Right atrium auricular region (tissue), 2 donors: ENCODE measurements at places on chromosomes 5 and 9. TPM values are rescaled to one million over a fixed set of nuclear protein-coding genes. Genes with fewer than 3 reads are reported as not detected.

- H3K27ac ChIP-seq: no peak overlapping the region
- no peak overlapping the region for H3K4me3 ChIP-seq
- H3K36me3 ChIP-seq: no peaks in the 10 kb centered on the region
- H3K4me1 ChIP-seq: peaks cover 21% of the 10 kb centered on the region
- no peaks in the 10 kb centered on the region for H3K27me3 ChIP-seq
Observed at GRCh38 chr5:56733580-56733979, 81.8 kb upstream of the MAP3K1 start.

- no peaks in the 10 kb centered on the region for H3K36me3 ChIP-seq
- H3K27me3 ChIP-seq: no peaks in the 10 kb centered on the region
- no peak overlapping the region for H3K4me3 ChIP-seq
- no peaks in the 10 kb centered on the region for H3K4me1 ChIP-seq
- peak overlapping the region; percentile 46 for H3K27ac ChIP-seq
Observed at GRCh38 chr5:81506378-81506777, 112.4 kb upstream of the ACOT12 start.

DNA sequence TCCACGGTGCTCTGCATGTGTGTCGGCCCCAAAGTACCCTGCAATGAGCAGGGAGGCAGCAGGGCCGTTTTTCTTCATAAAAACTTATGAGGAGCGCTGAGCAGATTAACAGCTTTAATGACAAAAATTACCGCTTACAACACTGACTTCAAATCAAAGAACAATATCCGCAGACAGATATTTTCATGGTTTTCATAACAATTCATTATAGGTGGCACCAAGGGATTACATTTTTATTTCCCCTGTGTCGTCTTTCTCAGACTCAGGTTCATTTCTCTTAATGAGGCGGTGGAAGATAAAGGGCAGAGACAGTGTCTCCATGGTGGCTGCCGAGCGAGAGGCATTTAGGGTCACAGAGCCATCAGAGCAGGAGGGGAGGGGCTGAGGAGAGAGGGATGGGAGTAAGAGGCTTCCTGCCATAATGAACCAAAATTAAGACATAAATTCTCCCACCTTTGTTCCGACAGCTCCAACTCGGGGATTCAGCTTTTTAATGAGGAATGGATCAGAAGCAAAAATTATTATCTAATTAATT, 240.7 kb upstream of the CLINT1 start:
- H3K4me1 ChIP-seq: no peaks in the 10 kb centered on the region
- H3K27me3 ChIP-seq: no peaks in the 10 kb centered on the region
- H3K4me3 ChIP-seq: no peak overlapping the region
- no peak for DNase-seq

GRCh38 chr9:68704498-68704813, 584 bp upstream of the PIP5K1B start:
- no peaks in the 10 kb centered on the region for H3K27me3 ChIP-seq
- DNase-seq: no peak
- H3K27ac ChIP-seq: peak overlapping the region; percentile 86
- H3K4me1 ChIP-seq: no peaks in the 10 kb centered on the region
- H3K4me3 ChIP-seq: peak overlapping the region; percentile 67

Gene OBP2B
- not detected for total RNA-seq

- H3K4me3 ChIP-seq: no peak overlapping the region
- no peaks in the 10 kb centered on the region for H3K4me1 ChIP-seq
- H3K27ac ChIP-seq: no peak overlapping the region
- DNase-seq: no peak
- no peaks in the 10 kb centered on the region for H3K27me3 ChIP-seq
Observed at GRCh38 chr9:135343136-135343535, 136.4 kb upstream of the PPP1R26 start.

Gene BTNL8
- 0.48 TPM for total RNA-seq

Gene ELL2
- total RNA-seq: 29.1 TPM

Gene SLC46A2
- total RNA-seq: 0.43 TPM

DNA sequence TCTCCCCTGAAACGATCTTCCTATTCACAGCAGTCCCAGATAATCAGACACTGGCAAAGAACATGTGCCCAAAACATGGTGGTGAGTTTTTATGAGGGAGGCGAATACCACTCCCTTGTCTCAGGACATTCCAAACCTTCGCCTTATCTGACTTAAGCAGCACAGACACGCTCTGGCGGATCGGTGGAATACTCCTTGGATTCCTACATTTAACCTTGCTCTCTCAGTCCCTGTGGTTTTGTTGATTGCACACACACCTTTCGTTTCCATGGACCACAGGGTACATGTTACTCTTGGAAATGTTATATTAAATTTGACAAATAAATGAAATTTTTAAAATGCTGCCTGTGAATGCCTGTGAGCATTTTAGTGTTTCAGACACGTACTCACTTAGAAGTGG, 87.8 kb upstream of the CPEB4 start:
- DNase-seq: no peak
- no peak overlapping the region for H3K4me3 ChIP-seq
- H3K4me1 ChIP-seq: no peaks in the 10 kb centered on the region
- no peak overlapping the region for H3K27ac ChIP-seq

DNA sequence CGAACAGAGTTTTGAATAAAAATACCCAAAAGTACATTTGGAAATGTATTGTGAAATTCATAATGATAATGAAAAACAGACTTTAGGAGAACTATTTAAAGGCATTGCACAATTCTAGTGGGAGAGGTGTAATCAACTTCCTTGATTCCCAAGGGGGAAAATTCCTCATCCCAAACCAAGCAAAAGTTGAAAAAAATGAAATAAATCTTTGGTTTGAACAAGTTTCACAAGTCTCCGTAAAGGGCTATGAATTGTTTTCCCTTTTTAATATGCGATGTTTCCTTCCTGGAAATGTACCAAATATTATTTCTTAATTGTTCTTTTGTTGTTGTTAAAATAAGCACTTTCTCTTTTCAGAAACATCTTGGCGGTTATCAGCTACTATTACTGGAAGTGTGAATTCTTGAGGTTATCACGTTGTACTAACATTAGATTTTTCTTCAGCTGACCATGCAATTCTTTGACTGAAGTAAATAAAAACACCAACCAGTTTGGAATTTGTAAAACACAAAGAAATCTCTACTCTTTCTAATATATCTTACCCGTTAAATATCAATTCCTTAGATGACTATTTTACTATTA, 59.3 kb downstream of the SVEP1 start:
- H3K27me3 ChIP-seq: no peaks in the 10 kb centered on the region
- peaks cover 6% of the 10 kb centered on the region for H3K4me1 ChIP-seq
- no peaks in the 10 kb centered on the region for H3K36me3 ChIP-seq
- H3K4me3 ChIP-seq: no peak overlapping the region
- no peak overlapping the region for H3K27ac ChIP-seq

Gene HAPLN1
- 0.19 TPM for total RNA-seq

Gene STRBP
- 10.0 TPM for total RNA-seq
